ENCODE measurements at places on chromosomes 7 and 10.

DNA sequence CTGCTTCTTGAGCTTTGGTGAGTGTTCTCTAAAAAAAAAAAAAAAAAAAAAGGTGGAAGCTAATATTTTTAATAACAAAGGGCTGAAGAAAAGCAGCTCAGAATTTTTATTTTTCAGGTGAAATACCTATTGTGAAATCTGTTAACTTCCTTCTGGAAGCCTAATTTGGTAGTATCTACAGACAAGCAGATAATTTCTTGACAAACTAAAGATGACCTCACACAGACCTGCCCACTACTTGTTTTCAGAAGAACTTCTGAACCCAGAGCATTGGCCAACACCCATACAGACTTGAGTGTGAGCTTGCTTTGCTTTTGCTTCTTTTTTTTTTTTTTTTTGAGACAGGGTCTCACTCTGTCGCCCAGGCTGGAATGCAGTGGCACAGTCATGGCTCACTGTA is 31.2 kb downstream of the LRRC4 start:
- no peaks in the 10 kb centered on the region for H3K27me3 ChIP-seq
- no peaks in the 10 kb centered on the region for H3K36me3 ChIP-seq
- no peak overlapping the region for H3K27ac ChIP-seq
- DNase-seq = no peak
- H3K4me1 ChIP-seq = peaks cover 17% of the 10 kb centered on the region

DNA sequence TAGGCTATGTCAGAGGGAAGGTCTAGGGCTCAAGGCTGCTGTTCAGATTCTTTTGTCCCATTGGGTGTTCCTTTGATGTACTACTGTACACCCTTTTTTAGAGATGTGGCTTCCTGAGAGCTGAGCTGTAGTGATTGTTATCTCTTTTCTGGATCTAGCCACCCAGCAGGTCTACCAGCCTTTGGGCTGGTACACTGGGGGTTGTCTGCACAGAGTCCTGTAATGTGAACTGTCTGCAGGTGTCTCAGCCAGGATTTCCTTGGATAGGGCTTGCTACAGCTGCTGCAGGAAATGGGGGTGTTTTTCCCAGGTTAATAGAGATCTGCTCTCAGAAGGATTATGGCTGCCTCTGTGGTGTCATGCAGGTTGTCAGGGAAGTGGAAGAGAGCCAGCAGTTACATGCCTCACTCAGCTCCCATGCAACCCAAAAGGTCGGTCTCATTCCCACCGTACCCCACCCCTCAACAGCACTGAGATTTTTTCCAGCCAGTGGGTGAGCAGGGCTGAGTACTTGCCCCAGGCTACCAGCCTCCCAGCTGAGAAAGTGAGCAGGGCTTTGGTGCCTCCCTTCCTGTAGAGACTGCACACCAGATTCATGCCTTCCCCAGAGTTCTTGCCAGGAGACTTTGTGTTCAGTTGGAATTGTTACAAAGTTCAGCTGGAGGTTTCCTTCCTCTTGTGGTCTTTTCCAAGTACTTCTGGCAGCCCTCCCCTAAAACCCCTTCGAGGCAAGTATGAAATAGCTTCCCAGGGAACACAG is 63.3 kb downstream of the ZNF107 start:
- H3K4me3 ChIP-seq = no peak overlapping the region
- no peaks in the 10 kb centered on the region for H3K27me3 ChIP-seq
- H3K27ac ChIP-seq = no peak overlapping the region
- DNase-seq = no peak
- no peaks in the 10 kb centered on the region for H3K36me3 ChIP-seq

DNA sequence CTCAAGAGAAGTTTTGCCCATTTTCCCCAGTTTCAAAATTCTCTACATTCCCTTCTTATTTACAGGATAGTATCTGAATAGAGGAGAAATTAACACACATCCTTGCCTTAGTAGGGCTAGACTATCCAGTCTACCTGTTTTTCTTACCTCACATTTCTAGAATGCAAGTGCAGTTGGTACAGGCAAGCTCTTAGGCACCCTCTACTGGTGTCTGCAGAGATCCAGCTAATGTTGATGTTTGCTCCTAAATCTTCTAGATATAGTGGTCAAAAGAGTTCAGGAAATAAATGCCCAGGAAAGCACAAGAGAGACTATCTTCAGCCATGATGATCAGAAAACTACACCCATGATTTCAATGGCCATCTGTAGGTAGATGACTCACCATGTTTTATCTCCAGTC is 205.3 kb downstream of the HTR7 start:
- H3K36me3 ChIP-seq = no peaks in the 10 kb centered on the region
- no peak overlapping the region for H3K27ac ChIP-seq
- H3K4me1 ChIP-seq = no peaks in the 10 kb centered on the region
- H3K27me3 ChIP-seq = no peaks in the 10 kb centered on the region

DNA sequence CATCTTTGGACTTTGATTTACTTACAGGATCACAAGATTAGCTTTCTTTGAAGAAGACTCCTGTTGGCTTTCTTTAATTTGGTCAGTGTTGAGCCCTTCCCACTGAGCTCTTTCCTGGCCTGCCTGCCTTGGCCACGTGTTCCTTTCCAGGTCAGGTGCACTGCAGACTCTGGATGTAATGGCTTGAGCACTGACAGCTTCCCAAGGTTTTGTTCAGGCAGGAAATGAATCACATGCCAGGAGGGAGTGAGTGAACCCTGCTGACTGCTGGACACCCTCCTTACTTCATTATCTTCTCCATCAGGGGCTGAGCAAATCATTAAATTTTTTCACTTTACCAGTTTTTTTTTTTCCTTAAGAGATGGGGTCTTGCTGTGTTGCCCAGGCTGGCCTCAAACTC is 29.8 kb downstream of the SNX10 start:
- H3K4me3 ChIP-seq = no peak overlapping the region
- no peaks in the 10 kb centered on the region for H3K27me3 ChIP-seq
- no peaks in the 10 kb centered on the region for H3K4me1 ChIP-seq
- DNase-seq = no peak

GRCh38 chr10:3803927-3804741 is 19.1 kb upstream of the KLF6 start:
- no peak overlapping the region for H3K4me3 ChIP-seq
- H3K27me3 ChIP-seq = no peaks in the 10 kb centered on the region
- DNase-seq = no peak

DNA sequence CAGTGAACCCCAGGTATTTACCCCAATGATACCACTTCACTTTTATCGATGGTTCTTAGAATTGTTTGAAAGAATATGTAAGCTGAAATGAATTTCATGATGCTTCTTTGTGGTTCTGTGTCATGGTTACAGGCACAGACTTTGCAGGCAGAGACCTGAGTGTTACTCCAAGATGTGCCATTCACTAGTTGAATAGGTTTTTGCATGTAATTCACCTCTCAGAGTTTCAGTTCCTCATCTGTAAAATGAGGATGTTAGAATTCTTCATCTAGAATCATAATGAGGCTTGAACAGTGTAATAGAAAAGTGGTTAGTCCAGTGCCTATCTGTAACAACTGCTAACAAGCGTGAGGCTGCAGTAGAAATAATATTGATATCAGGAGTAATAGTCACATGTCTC is 54.6 kb downstream of the VSTM2A start:
- H3K36me3 ChIP-seq = no peaks in the 10 kb centered on the region
- H3K4me3 ChIP-seq = no peak overlapping the region
- H3K4me1 ChIP-seq = no peaks in the 10 kb centered on the region
- H3K27ac ChIP-seq = no peak overlapping the region
- DNase-seq = no peak

DNA sequence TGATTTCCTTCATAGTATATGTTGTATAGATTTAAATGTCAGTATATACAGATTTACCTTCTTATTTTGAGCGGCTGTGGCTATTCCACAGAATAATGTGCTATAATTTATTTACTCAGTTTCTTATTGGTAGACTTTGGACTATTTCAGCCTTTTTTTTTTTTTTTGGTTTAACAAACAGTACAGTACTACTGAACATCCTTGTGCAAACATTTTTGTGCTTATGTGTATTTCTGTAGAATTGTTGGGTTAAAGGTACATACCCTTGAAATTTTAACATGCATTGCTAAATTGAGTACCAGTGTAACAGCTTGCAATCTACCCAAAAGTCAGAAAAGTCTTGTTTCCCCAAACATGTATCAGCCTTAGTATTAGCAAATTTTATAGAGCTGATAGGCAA is 68.8 kb downstream of the HHEX start:
- no peaks in the 10 kb centered on the region for H3K36me3 ChIP-seq
- no peak for DNase-seq
- peaks cover 19% of the 10 kb centered on the region for H3K4me1 ChIP-seq
- no peaks in the 10 kb centered on the region for H3K27me3 ChIP-seq
- H3K4me3 ChIP-seq = no peak overlapping the region
- H3K27ac ChIP-seq = no peak overlapping the region
